Naive thymus-derived CD4-positive, alpha-beta T cell (primary cell): ENCODE measurements at places on chromosomes 2 and 18.

DNA sequence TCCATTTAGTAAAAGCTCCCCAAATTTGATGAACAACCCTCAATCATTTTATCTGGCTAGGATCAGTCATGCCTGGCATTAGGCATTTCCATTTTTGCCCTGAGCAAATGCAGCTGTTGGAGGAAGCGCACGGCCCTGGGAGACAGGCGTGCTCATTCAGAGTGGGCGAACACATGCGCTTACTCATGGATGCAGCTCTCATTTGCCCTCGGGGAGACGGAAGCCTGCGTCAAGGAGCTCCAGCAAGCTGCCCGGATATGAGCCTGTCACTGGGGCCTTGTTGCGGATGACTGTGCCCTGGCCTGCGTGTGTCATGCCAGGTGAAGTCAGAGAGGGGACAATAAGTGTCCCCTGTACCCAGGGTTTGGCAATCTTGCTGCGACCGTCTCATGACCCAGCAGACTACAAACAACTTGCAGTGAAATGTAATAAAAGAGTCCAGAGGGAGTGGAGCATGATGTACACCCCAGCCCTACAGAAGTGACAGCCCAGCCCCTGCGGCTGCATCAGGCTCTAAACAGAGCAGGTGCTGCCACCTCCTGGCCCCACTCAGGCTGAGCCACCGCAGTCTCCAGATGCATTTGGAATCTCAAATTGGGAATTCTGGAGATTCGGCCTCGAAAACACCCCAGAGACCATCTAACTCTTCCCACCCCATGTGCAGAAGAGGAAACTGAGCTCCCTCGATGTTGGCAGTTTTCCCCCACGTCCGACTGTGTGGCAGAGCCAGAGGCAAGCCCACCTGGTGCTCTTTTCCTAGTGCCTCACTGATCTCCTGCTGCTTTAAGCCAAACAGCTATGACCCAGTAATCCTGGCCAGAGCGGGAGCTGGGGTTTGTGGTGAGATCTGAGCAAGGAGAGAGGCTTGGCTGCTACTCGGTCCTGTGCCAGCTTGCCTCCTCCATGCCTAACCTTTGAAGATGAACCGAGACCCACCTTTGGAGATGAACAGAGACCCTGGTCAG, 105.0 kb upstream of the ALK start:
- DNase-seq, result no peak

DNA sequence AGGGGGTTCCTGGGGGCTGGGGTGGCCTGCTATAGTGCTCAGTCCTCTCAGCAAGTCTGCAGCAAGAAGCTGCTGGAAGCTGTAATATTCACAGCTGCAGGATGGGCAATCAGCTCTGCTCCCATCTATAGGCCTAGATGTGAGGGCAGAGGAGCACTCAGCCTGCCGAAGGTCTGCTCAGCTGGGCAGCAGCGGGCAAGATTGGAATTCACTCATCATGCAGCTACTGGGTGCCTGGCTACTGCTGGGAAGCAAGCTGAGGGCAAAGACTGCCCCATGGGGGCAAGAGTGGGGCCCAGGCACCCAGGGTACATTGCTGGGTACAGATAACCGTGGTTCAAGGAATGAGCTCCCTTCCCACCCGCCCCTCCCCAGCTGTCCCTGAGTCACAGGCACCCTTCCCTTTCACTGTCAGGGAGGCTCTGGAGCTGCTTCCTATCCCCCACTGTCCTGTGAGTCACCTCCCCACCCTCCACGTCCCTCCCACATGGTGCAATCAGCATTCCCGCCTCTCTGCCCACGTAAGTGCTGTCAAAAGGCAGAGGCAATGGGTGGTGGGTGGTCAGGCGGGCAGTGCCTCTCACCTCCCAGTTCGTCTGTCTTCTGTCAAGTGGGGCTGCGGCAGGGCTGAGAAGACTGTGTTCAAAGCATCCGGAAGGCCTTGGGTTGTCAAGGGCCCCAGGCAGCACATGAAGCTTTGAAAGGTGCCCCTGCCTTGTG, 169.2 kb downstream of the TRIM43 start:
- DNase-seq, result no peak

DNA sequence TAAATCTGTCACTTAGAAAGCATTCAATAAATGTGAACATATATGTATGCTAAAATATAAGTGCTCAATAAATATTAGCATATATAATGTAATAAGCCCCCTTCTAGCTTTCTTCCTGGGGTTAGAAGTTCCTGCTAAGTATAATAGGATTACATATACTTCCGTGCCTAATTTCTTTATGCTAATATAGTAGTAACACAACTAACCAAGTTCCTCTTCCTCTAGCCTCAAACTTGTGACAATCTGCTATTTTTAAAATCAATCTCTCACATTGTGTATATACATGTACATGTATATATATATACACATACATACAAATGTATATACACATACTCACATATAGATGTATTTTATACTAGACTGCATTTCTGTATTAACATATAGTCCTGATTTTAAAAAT, 32.2 kb downstream of the TLK1 start:
- no peak for DNase-seq

GRCh38 chr2:30265052-30266015, 34.0 kb downstream of the LBH start:
- no peak for DNase-seq

DNA sequence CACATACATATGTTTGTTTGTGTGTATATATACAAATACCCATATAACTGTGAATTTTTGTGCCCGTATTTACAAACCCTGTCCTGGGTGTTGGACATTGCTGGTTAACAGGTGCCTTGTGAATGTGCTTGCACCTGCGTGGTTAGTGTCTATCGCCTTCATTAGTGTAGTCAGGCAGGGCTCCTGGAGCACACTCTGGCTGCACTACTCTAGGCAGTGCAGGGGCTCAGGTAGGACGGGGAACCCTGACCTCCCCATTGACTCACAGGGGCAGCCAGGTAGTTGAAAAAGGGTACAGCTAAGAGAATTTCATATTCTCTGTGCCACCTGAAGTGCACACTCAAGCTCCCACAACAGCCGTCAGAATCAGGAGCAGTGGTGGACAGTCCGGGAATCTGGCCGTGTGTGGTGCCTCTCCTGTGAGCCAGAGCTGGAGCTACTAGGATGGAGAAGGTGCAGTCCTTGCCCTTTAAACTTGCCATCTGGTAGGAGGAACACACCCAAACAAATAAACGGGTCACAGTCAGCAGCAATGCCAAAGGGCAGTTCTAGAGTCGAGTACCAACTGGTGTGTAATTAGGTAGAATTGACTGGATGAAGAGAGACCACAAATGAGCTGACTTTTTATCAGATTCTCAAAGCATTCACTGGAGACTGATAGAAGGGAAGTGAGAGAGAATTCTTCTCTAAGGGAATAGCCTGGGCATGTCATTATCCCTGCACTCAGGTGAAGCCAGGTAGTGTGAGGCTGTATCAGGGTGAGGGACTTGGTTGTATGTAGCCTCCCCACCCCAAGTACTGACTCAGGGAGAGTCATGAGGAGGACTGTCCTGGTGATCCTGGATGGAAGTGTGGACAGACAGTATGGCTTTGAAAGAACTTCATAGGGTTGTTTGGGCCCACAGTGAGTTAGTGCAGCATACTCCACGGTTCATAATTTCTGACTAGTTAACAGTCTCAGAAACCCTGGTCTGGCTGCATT, 44.1 kb downstream of the FARP2 start:
- DNase-seq, result no peak

- DNase-seq, result peak; percentile 12
Observed at GRCh38 chr2:239991689-239992314, 33.3 kb downstream of the NDUFA10 start.
